ENCODE measurements at places on chromosomes 13 and 19. TPM values are rescaled to one million over a fixed set of nuclear protein-coding genes. Genes with fewer than 3 reads are reported as not detected.

DNA sequence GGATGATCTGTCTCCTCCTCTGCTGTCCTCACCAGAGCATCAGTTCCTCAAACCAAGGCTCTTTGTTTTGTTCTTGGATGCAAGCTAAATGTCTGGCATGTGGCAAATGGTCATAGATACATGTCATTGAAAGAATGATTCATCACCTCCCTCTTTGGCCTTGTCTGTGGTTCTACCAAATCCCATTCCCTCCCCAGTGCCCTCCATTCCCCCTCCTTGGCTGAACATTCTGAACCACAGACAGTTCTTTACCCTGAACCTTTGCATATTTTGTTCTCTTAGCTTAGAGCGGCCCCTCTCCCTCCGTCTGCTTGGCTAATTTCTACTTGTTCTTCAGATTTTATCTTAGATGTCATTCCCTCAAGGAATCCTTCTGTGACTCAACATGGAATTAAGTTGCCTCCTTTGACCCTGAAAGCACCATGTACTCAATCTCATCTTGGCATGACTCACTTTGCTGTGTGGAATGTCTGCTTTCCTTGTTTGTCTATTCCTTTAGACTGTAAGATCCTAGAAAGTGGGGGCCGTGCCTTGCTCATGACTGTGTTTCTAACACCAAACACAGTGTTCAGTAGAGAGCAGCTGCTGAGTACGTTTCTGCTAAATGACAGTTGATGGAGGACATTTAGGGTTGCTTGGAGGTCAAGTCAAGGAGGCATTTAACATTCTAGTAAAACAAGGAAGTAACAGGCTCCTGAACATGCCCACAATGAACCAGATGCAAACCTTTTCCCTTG, 8.1 kb downstream of the ALOX5AP start:
- DNase-seq = peak; percentile 69

DNA sequence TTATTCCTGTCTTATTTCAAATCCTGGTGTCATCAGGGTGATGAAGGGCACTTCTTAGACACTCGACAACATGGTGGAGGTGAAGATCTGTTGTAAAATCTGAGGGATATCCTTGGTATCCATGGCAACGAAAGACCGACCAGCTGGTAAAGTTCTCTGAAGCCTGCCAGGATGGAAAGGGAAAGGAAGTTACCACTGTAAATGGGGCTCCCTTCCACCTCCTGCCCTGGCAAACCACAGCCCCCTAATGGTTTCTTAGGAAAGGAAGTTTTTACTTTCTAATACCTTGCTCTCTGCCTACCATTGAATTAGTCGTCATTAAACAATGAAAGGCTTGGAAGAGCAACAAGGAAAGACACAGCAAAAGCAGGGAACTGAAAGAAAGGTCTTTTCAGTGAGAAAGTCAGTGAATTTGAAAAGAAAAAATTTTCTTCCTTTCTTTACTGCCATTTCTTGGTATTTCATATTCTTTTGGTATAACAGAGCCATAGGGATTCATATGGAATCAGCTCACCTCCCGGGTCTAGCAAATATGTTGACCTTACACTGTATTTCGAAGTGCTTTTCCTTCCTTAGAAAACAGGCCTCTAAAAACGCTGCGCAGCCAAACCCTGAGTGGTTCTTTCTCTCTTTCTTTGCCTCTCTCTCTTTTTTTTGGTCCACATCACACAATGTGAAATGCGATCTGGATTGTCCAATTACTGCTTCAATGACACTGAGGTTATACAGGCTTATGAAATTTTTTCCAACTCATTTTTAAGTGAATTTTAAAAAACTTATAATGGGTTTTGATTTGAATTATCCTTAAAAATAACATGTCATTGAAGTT, 111.0 kb downstream of the RGCC start:
- DNase-seq = no peak

GRCh38 chr13:40508127-40508526, 158.3 kb downstream of the FOXO1 start:
- no peak for DNase-seq

DNA sequence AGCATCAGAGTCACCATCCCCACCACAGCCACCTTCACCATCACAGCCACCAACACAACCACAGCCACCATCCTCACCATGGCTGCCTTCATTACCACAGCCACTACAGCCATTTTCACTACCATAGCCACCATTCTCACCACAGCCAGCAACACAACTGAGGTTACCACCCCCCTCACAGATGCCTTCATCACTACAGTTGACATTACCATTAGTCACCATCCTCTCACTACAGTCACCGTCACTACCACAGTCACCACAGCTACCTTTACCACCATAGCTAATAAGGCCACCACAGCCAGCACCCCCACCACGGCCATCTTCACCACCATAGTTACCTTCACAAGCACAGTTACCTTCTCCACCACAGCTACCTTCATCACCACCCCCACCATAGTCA, 269.6 kb downstream of the DNAJC15 start:
- DNase-seq = no peak

GRCh38 chr13:32134241-32135055, 102.9 kb downstream of the FRY start:
- no peak for DNase-seq

The WTIP gene
- 0.47 TPM for total RNA-seq

The GSX1 gene
- not detected for total RNA-seq

DNA sequence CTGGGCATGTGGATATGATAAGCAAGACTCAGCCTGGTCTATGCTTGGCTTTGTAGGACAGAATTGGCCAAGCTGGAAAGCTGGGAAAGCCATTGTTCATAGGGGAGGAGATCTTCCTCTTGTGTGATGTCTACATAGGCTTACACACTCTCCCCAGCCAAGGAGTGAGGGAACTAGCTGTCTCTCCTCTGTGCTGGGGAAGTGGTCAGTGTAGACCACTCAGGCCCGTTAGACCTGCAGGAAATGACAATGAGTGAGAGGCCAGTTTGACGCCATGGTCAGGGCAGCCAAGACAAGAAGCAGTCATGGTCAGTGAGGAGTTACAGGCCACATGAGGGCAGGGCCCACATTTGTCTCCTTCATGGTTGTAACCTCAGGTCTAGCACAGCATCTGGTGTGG, 159.1 kb upstream of the KL start:
- DNase-seq = no peak

The CEACAM3 gene
- total RNA-seq = not detected

DNA sequence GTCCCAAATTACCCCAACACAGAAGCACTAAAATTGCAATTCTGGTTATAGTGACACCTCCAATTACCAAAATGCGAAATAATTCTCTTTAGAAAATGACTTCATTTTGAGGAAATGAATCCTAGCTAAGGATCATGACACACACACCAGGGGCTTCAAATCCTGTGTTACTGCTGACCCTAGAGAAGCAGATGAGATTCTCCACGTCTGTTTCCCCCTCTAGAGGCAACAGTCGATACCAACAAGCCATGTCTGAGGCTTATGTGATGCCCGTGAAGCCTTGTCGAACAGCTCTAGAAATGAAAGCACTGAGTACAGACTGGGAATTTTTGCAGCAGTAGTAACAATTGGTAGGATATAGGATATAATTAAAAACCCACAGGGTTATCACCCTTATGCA, 153.6 kb upstream of the TMTC4 start:
- DNase-seq = no peak
